ENCODE measurements at places on chromosomes 7 and 10.

DNA sequence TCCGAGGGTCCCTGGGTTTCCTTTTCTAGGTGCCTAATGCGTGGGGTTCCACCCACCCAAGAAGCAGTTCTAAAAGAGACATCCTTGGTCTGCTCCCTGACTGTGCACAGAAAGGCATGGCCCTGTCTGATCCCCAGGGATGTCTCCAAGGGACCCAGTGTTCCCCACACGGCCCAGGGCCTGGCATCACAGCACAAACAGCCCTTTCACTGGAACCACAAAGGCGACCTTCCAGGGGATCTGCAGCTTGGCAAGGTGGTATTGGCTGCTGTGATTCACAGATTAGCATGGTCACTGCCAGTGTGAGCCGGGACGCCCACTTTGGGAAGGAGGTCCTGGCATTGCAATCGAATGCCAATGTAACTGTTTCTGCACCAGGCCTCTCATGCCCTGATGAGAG is 6.4 kb downstream of the KCNMA1 start:
- DNase-seq: no peak

DNA sequence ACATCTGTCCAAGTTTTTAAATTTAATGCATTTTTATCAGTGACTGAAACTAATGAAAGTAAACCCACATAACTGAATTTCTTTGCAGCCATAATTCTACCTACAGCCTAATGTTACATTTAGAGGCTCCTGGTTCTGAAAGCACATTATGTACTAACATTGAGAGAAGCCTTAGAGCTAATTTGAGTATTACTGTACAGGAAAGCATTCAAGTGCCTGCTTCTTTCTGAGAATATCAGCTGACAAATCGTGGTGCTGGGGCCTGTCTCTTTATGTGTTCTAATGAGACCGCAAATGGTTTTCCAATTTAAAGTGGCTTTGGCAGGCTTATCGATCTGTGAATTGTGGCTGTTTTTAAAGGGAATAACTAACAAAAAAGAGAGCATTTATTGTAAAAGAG is 32.3 kb upstream of the DGKB start:
- peak; percentile 13 for DNase-seq

DNA sequence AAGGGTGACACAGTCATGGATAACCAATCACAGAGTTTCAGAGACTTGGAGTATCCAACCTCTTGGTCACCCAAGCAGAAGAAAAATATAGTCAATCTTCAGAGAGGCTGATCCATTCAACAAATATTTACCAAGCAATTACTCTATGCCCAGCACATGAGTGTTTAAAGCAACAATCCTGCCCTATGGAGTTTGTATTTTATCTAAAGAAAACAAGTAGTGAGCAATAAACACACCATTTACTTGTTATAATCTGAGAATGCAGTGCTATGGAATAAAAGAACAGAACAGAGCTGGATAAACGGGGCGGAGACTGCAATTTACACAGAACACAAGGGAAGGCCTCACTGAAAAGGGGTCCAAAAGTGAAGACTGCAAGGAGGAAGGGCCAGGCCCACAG is 63.8 kb downstream of the GRB10 start:
- DNase-seq: no peak

DNA sequence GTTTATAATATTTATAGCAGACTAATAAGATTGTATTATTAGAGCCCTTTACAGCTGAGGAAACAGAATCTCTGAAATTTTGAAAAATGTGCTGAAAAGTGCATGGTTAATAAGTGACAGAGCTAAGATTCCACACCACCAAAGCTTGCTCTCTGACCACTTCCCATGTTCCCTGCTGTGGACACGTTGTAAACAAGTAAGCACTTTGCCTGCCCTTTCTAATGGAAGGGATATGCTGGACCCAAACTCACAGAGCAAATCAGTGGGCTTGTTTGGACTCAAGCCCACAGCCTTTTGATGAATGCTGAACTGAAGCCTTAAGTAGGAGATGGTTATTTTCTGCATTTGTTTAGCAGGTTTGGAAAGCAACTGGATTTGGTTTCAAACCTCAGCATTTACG is 214.0 kb upstream of the TMEM72 start:
- DNase-seq: peak; percentile 21

GRCh38 chr10:89502549-89502948 is 32.8 kb downstream of the SLC16A12 start:
- DNase-seq: no peak

Measured in eye (tissue), 1 donor.